T-cell (primary cell): ENCODE measurements at places on chromosomes 11 and 22. TPM values are rescaled to one million over a fixed set of nuclear protein-coding genes. Genes with fewer than 3 reads are reported as not detected.

Gene OR2AT4
- total RNA-seq = not detected

Gene SLC5A1
- total RNA-seq = not detected

Gene OR51B2
- not detected for total RNA-seq

Gene CHRNA10
- 2.1 TPM for total RNA-seq

Gene CNTN5
- not detected for total RNA-seq

Gene NEFH
- total RNA-seq = 0.86 TPM

Gene OR6T1
- total RNA-seq = not detected

Gene TYR
- total RNA-seq = not detected

Gene ELMOD1
- total RNA-seq = not detected

Gene TBX1
- total RNA-seq = not detected

Gene ASPHD2
- total RNA-seq = 2.9 TPM

Gene DGCR6
- 5.5 TPM for total RNA-seq

Gene CRYBB3
- total RNA-seq = 0.89 TPM

Gene OR51E1
- total RNA-seq = not detected

Gene FAM83F
- total RNA-seq = 4.9 TPM

Gene HEPN1
- total RNA-seq = not detected

Gene DDX17
- 907 TPM for total RNA-seq

Gene HIC2
- total RNA-seq = 10.0 TPM

Gene SYT8
- total RNA-seq = not detected

Gene OR8B12
- not detected for total RNA-seq

Gene CRYBB2
- not detected for total RNA-seq
